ENCODE measurements at places on chromosomes 16 and 17. TPM values are rescaled to one million over a fixed set of nuclear protein-coding genes. Genes with fewer than 3 reads are reported as not detected.

DNA sequence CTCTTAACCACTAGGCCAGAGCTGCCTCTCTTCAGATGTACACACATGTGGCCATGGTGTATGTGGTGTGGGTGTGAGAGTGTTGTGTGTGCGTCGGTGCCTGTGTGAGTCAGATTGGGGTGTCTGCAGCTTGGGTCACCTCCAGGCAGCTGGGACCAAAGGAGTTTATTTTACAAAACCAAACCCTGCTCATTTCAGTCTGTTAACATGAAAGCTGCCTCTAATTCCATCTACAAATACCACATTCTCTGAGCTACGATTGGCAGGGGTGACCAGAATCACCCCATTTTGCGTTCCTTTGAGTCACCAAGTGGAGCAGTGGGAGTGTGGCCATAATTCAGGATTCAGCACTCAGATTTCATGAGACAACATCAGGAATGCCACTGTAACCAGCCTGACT lies 105.3 kb downstream of the IRX5 start:
- DNase-seq: peak; percentile 5

DNA sequence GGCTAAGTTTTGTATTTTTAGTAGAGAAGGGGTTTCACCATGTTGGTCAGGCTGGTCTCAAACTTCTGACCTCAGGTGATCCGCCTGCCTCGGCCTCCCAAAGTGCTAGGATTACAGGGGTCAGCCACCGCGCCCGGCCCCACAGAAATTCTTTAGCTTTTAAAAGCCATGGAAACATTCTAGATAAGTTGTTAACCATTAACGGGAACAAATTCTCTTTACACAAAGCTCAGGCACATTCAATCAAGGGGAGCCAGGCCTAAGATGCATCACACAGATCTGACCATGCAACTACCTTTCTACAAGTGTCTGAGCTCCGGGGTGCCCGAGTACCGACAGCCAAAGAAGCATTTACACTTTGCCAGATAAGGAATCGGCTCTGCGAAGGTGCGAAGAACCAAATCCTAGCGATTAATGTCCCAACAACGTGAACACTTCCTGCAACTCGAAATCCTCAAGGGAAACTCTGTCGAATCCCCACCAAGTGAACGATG lies 1.0 kb downstream of the EMC8 start:
- DNase-seq: peak; percentile 6

The GNG13 gene
- total RNA-seq: not detected

The FOXJ1 gene
- total RNA-seq: not detected

The RAP1GAP2 gene
- 5.7 TPM for total RNA-seq
